Coronary artery (tissue), 2 donors: ENCODE measurements at places on chromosomes 2 and 18.

DNA sequence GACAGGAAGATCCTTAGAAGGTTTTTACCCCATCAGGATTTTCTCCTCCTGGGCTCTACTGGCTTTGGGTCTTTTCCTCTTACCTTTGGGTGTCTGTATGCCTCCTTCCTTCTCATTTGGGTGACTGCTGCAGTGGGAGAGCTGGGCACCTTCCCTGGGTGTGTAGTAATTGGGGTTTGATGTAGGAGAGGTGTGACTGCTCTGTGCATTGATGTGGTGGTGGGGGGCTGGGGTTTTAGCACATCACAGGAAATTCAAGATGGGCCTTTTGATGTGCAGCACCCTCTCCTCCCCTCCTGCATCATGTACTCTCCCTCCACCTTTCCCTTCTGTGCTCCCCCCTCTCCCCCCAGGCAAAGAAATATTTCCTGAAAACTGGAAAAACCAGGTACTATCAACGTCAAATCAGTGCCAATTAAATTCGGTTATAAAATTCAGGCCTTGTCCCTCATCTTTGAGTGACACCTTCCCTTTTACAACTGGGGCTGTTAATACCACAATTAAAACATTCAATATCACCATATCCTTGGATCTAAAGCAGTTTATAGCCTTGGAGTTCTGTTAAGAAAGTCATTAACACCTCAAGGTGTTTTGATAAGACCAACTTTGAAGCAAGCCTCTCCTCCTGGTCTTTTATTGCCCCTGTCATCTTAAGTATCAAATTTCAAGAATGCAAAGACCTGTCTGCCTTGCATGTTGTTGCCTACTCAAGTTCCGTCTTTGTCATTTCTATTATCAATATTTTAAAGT is 23.3 kb downstream of the EDAR start:
- DNase-seq, result no peak

- DNase-seq, result no peak
These were observed 88.9 kb downstream of the POLE4 start for GRCh38 chr2:75047189-75047991.

- DNase-seq, result no peak
These were observed 20.8 kb upstream of the ZNF396 start for GRCh38 chr18:35397976-35398375.

DNA sequence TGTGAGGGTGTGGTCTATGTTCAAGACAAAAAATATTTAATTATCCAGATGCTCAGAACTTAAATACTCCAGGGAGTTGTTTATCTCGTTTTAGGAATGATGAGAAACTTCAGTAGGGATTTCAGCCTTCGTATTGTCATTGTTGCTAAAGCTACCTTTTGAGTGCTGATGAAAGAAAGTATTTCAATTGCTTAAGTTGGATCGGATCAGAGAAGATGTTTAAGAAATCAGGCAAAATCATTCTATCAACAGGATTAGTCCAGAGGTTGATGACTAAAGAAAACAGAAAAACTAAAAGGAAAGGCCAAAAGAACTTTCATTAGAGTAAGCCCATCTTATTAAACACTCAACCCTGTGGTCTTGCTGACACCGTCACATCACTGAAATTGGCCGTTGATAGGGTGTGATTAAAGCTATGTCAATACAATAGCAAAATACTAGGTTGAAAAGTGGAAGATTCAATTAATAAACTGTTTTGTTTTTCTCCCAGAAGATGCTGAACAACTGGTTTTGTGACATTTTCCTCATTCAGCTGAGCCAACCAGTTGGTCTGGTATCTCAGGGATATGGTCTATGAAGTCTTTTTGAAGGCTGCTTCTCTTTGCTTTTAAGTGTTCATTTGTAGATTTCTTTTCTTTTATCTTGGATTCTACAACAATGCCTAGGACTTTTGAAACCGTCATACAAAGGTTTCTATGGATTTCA is 551.7 kb downstream of the SLC4A3 start:
- no peak for DNase-seq

DNA sequence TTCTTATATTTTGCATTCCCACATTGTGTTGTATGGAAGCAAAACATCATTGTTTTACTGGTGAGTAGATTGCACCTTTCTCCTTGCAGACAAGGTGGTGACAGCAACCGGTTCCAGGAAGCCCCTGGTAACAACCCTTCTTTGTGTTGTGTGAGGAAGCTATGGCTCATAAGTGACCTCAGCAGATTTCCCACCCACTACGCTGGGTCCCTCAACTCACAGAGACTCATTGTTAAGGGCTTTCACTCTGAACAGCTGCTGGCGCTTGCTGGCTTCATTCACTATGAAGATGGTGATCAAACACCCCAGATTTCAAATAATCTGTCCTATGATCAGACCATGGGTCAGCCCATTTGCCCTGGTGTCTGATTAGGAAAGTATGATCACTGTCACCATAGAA is 53.4 kb downstream of the WIPF1 start:
- DNase-seq, result no peak

GRCh38 chr2:207037896-207038295 is 98.6 kb downstream of the CPO start:
- no peak for DNase-seq

DNA sequence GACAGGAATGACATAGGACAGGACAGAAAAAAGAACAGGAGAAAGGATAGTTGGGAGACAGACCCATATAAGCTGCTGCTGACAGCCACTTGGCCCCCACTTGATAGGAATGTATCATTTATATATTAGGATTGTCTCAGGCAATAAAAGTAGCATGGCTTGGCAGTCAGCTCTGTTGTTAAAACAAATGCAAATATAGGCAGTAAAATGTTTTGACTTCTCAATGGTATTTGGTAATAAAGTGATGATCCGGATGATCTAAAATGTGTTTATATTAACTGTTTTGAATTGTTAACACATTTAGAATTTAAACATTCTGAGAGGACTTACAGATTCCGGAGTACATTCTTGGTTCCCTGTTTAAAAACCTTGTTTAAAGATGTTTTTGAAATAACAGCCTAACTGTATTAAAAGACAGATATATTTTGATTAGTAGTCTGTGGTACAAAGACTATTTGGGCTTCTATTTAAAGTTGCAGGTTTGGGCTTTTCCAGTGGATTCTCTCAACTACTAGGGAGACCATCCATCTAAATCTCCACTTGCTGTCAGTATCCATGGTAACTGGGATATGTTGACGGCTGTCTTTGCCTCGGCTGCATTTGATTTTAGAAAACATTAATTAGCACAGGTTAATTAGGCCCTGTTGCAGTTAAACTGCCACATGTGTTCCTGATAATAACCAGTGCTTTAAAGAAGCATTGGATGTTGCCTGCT is 147.6 kb downstream of the ESCO1 start:
- DNase-seq, result no peak

- no peak for DNase-seq
These were observed 141.1 kb downstream of the IRS1 start for GRCh38 chr2:226658555-226658954.
